Stimulated activated CD4-positive, alpha-beta T cell treated with anti-CD3 and anti-CD28 coated beads, Interleukin-12 subunit alpha, Interleukin-12 subunit beta, amount 100 ng/mL, for 4 hours (primary cell): ENCODE measurements at places on chromosomes 7 and 10.

DNA sequence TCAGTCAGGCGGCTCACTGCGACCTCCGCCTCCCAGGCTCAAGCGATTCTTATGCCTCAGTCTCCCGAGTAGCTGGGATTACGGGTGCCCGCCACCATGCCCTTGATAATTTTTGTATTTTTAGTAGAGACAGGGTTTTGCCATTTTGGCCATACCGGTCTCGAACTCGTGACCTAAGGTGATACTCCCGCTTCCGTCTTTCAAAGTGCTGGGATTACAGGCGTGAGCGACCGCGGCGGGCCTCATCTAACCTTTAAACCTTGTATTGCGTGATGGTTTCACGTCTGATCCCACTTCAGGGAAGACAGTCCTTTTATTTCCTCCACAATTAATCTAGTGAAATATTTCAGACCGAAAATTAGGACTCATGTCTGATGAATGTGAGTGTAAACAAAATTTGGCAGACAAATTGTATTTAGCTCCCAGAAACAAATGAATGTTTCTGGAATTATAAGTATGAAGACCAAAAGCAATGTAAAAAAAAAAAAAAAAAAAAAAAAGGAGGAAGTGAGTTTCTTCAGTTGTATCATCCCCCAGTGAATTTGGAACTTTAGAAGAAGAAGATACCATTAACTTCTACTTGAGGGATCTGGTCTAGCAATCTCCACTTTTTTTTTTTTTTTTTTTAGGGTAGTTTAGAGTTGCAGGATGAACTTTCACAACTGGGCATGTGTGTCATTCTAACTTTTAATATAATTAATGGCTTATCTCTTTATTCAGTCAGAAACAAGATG lies 1.6 kb downstream of the NUP42 start:
- no peak for DNase-seq

DNA sequence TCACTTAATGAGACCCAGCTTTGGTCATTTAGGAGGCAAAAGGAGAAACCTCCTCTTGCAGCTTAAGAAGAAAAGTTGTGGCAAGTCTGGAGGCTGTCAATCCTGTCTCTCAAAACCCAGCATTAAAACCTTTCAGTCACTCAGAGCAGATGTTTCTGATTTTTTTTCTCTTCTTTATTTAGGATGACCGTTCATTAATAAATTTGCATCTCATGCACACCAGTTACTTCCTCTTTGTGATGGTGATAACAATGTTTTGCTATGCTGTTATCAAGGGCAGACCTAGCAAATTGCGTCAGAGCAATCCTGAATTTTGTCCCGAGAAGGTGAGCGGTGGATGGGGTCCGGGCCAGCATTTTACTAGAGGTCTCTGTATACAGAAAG lies 32.0 kb downstream of the TMEM248 start:
- DNase-seq: no peak

DNA sequence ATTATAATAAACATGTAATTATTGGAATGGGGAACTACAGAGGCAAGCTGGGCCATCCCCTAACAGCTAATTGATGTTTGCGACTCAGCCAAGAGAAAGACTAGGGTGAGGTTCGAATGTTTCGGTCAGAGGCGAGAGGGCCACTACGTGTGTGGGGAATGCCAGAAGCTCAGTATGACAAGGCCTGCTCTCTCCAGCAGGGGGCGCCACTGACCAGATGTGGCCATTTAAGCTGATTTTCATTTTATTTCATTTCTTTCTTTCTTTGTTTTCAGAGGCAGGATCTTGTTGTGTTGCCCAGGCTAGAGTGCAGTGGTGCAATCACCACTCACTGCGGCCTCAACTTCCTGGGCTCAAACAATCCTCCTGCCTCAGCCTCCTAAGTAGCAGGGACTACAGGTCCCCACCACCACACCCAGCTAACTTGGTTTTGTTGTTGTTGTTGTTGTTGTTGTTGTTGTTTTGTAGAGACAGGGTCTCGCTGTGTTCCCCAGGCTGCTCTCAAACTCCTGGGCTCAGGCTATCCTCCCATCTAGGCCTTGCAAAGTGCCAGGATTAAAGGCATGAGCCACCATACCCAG lies 38.1 kb downstream of the TMEM130 start:
- DNase-seq: peak; percentile 30

DNA sequence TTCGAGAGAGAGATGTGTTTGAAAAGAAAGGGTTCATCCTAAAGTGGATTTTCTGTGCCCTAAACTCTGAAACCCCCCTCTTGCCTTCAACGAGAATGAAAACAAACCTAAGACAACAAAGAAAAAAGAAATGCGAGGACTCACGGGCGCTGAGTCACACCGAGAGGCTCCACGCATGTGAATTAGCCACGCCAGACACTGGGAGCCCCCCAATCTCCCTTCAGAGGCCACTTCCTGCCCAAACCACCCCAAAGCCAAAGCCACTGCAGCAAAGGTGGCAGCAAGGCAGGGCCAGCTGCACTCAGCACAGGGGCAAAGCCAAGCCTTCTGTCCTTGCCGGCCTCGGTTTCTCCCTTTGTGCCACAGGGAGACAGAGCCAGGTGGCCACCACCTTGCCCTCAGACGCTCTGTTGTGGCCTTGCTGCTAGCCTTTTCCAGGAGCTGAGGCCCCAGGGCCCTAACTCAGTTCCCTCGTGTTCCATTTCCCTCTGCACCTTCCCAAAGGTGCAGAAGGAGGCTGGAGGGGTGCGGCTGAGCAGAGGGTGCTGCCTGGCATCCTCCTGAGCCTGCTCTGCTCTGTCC lies 93.3 kb downstream of the FAM53B start:
- peak; percentile 41 for DNase-seq

DNA sequence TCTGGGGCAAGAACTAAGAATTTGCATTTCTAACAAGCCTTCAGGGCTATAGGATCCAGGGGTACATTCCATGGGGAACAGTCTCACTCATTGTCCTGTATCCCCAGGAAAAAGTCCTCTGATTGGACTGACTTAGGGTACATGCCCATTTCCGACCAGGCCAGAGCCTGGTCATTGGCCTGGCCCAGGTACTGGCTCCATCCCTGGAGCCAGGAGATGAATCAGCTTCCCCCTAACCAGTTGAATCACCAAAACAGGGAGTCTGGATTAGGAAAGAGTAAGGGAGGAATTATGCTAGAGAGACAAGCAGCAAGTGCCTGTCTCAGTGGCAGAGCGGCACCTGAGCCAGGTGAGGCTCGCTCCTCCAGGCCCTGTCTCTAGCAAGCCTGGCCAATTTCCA lies 137.5 kb downstream of the FGFR2 start:
- no peak for DNase-seq

- DNase-seq: no peak
These were observed 3.1 kb downstream of the DAGLB start for GRCh38 chr7:6444516-6445269.

GRCh38 chr7:47510192-47510591 lies 71.7 kb downstream of the TNS3 start:
- no peak for DNase-seq

DNA sequence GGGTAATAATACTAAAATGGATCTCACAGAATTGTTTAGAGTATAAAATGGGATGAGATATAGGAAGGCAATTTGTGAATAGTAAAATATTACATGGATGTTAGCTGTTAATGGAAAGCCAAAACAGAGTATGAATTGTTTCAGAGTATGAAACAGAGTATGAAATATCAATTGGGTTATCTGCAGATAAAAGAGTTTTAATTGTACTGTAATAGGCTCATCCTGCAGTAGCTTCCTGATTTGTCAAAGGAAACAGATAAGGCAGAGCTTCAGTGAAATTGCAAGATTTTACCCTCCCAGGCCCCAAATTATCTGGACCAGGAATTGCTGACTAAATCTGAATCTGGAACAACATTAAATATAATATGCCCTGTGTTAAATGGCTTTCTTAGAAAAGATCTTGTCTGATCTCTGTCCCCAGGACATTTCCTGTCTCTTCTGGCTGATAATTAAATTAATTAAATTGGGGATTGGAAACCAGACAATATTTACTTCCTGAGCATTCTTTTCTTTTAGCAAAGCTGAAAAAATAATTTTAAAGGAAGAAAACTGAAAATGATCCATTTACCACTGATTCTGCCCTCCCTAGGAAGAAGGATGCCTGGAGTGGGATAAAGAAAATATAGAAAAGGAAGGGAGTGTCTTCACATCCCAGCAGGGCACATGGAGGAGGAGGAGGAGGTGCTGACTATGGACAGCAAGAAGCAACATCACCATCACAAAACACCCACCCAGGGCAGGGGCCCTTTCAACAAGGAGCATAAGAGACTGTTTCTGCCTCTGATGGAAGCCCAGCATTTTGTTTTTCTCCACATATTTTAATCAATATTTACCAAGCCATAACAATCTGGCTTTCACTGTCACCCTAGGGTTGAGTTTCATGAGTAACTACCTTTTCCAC lies 18.5 kb downstream of the PTN start:
- no peak for DNase-seq

DNA sequence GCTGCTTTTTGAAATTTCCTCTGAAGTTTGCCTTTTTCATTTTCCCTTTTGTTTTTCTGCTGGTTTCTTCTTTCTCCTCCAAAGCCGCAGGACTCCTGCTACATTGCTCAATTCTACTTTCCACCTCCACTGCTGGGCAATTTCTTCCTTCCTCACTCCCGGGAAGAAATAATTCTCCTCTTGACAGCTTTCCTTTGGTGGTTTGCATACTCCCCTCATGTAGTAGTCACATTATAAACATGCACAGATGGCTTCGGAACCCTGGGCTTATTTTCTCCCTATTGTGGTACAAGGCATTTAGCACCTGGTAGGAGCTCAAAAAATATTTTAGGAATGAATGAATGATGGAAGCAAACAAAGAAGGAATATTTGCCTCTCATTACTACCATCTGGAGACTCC lies 977.2 kb downstream of the LRMDA start:
- DNase-seq: no peak

DNA sequence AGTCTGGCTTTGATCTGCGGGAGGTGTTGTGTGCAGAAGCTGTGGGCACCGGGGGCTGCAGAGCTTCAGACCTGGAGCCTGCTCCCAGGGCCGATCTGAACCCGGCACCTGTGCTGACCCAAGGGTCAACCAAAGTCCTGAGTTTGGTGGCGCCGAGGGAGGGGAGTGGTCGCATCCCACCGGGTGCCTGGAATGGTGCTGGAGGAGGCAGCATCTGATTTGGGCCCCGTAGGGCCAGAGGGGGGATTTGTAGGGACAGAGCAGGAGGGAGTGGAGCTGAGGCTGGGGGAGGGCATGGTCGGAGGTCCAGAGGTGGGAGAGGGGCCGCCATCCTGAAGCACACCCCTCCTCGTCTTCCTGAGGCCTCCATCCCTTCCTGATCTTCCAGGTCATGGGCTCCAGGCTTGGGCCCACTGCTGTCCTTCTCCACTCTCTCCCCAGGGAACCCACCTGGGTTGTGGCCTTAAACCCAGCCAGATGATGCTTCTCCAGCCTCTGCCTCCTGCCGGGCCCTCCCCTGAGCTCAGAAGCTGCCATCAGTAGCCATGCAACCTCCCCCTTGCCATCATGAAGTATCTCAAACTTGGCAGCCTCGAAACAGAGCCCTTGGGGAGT lies 112.9 kb downstream of the LHPP start:
- no peak for DNase-seq

DNA sequence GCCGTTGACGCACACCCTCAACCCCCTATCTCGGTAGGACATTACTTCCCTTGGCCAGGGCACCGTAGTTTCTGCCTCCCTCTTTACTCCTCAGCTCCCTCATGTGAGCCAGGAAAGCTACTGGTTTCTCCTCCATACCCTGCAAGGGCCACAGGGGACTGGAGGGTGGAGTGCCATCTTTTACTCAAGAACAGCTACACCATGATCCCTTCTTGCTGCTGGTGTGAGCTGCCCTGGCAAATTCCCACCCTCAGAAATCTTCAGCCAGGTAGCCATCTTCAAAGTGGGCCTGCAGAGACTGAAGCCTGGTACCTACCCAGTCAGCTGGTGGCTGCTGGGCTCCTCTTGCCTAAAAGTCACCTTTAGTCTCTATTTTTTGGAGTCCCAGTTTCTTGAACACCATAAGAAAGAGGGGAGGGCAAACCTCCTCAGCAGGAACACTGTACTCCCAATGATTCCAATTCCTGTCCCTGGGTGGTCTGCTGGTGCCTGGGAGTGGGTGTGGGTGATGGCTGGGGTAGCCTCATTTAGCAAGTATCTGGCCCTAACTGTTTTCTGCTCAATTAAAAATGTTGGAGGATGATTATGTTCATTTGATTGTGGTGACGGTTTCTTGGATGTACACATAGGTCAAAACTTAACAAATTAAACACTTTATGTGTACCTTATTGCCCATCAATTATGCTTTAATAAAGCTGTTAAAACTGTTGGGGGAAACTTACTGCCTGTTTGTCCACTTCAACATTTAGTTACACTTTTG lies 105.0 kb upstream of the NPY start:
- no peak for DNase-seq

GRCh38 chr7:123751821-123752220 lies 3.0 kb upstream of the WASL start:
- no peak for DNase-seq
